Coronary artery (tissue), 2 donors: ENCODE measurements at places on chromosomes 6 and 20.

DNA sequence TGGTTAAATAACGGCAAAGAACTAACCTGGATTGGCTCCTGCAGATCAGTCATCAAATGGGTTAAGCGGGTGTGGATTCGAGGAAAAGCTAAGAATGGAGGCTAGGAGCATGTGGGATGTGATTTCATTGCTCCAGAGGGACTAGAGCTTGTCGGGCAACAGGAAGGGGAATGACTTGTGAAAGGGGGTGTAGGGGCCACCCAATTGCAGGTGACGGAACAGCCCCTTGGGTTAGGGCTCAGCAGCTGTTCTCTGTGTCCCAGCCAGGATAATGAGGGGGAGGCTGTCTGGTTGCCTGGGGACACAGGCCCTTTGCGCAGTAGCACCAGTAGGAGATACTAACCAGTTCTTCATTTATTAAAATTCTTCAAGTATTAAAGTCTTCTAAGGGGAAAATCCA is 25.0 kb upstream of the MRPS18A start:
- DNase-seq, result no peak

DNA sequence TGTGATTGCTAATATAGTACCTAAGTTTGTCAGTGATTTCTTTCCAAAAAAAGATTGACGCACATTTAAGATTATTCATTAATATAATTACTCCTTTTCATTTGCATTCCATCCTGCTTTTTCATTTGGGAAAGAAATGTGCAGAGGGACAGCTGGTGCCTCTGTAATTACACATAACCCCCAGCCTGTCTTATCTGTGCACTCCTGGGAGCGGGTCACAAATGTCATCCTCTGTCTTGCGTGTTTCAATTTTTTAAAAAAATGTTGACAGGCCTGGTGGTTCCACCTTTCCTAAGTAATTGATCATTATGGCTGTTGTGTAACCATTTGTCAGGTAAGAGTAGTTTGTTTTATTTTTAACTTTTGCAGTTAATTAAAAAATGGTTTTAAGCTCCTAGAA is 92.7 kb downstream of the SLX4IP start:
- DNase-seq, result no peak

- no peak for DNase-seq
These were observed 227.7 kb downstream of the MEI4 start for GRCh38 chr6:77880501-77880900.

GRCh38 chr20:57824909-57825308 is 115.1 kb upstream of the PMEPA1 start:
- DNase-seq, result no peak

GRCh38 chr6:87926687-87927086 is 121.0 kb upstream of the SPACA1 start:
- no peak for DNase-seq

- no peak for DNase-seq
These were observed 113.9 kb upstream of the NAA20 start for GRCh38 chr20:19903168-19903811.

GRCh38 chr20:33676121-33676520 is 1.9 kb upstream of the NECAB3 start:
- no peak for DNase-seq

- DNase-seq, result no peak
These were observed 8.7 kb upstream of the PDE7B start for GRCh38 chr6:135842618-135843392.

DNA sequence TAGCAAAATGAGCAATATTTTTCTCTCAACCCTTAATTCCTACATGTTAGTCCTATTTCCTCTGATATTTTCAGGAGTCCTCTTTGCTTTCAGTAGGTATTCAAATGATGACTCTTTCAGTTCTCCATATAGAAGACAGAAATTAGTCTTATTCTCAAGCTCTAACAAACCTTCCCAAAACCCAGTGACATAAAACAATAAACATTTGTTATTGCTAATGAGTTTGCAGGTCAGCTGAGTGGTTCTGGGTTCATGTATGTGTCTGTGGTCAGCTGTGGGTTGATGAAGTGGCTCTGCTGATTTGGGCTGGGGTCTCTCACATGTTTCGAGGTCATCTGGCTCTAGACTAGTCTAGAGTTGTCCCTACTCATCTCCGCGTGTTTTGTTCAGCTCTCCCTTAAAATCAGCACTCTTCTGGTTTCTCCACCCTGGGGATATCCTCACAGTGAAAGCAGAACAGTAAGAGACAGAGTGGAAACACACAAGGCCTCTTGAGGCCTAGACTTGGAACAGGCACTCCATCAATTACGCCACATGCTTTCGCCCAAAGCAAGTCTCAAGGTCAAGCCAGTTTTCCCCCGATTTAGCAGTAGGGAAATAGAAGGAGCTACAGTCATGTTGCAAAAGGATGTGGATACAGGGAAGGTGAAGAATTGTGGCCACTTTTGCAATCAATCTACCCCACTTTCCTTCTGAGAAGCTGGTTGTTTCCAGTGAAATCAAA is 273.0 kb downstream of the PLCB1 start:
- no peak for DNase-seq
